H4 (cell line): ENCODE measurements at places on chromosomes 4 and X. TPM values are rescaled to one million over a fixed set of nuclear protein-coding genes. Genes with fewer than 3 reads are reported as not detected.
A peak's percentile ranks its signal among the peaks of the same experiment; 100 is the strongest.

MID2 gene
- total RNA-seq, result 13.4 and 14.2 TPM in 2 replicates

DNA sequence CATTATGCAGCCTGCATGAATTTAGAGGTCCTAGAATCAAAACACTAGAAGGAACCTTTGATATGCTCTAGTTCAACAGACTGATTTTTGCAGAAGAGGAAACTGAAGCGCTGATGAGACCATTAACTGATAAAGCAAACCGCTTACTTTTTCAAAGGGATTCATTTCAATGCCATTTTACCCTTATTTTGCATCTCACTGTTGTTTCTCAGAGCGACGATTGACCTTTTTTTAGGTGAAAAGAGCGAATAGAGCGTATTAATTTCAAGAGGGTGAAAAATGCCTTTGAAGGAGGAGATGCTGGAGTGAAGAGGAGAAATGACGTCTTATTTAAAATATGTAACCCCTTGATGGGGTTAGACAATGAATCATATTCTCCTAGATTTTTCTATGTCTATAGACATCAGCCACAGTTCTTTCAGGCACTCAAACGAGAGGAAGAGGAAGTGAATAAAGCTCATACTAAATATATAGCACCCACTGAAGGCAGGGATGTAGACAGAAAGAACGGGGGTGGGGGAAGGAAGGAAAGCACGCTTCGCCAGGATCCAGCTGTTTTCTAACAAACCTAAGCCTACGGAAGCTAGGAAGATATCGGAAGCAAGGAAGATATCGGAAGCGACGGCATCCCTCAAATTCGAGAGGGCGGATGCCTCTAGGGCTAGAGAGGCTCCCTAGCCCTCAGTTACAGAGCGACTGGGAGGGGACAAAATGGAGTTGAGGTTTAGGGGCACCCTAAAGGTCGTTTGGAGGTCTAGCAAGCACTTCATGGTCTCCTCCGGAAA, 848 bp downstream of the ACSL4 start:
- DNase-seq, result peak; percentile 4

DNA sequence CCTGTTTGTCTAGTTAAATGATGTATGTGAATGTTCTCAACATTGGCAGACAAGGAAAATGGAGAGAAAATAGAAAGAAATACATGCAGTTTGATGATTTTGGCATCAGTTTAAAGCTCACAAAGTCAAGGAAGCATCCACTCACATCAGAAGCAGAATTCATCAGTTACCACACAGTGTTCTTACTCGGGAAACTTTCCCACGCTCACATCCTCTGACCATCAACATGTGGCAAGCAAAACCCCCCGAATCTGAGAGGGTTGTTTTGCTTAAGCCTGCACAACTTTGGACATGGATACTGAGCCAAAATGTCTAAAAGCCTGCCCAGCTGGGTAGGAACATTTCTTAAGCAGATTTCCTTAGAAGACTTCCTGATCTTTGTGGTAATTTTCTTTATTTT, 407.6 kb downstream of the ANKRD50 start:
- DNase-seq, result no peak

GRCh38 chrX:15973299-15973698, 118.7 kb upstream of the AP1S2 start:
- DNase-seq, result peak; percentile 27

- DNase-seq, result no peak
These were observed 18.8 kb downstream of the C4orf46 start for GRCh38 chr4:158652920-158653319.

PHEX gene
- total RNA-seq, result 0.85 and 1.3 TPM in 2 replicates

- peak; percentile 49 for DNase-seq
These were observed 433.0 kb downstream of the PCDH10 start for GRCh38 chr4:133581996-133582619.

CYSLTR1 gene
- 0.04 TPM in 1 of 2 replicates, not detected in the other for total RNA-seq
